ENCODE measurements at places on chromosomes 11 and 22. TPM values are rescaled to one million over a fixed set of nuclear protein-coding genes. Genes with fewer than 3 reads are reported as not detected.

The MIAT gene
- 0.10 TPM for total RNA-seq

The APOA4 gene
- total RNA-seq, result not detected

The TESMIN gene
- total RNA-seq, result 10.8 TPM

The VSIG10L2 gene
- total RNA-seq, result not detected

The KCTD14 gene
- total RNA-seq, result 2.0 TPM

The TRIM5 gene
- total RNA-seq, result 42.2 TPM

The ART1 gene
- total RNA-seq, result not detected

The PLEKHA7 gene
- total RNA-seq, result 0.39 TPM

The OR52I1 gene
- total RNA-seq, result not detected

The CYB5R2 gene
- total RNA-seq, result 2.4 TPM

The ACRV1 gene
- not detected for total RNA-seq

The MISFA gene
- not detected for total RNA-seq

The CNGA4 gene
- 0.12 TPM for total RNA-seq

The CCDC89 gene
- 0.63 TPM for total RNA-seq

The NFRKB gene
- total RNA-seq, result 23.4 TPM

The SEC14L3 gene
- total RNA-seq, result not detected

The SCGB1A1 gene
- not detected for total RNA-seq

The DMC1 gene
- total RNA-seq, result 1.3 TPM

The TBX10 gene
- not detected for total RNA-seq

The GSTT2B gene
- 3.0 TPM for total RNA-seq

The RASL10A gene
- total RNA-seq, result 0.93 TPM

The TMEM191C gene
- total RNA-seq, result 1.2 TPM

All from glomerular endothelial cell (primary cell).